NCI-H446 treated with DMSO at 0.1 percent for 48 hours (cell line): ENCODE measurements at places on chromosomes 12 and 14.
A peak's percentile ranks its signal among the peaks of the same experiment; 100 is the strongest.

- DNase-seq: no peak
Observed at GRCh38 chr12:23867794-23868193, 81.7 kb downstream of the SOX5 start.

- DNase-seq: no peak
Observed at GRCh38 chr14:74547331-74547927, 53.9 kb downstream of the ISCA2 start.

DNA sequence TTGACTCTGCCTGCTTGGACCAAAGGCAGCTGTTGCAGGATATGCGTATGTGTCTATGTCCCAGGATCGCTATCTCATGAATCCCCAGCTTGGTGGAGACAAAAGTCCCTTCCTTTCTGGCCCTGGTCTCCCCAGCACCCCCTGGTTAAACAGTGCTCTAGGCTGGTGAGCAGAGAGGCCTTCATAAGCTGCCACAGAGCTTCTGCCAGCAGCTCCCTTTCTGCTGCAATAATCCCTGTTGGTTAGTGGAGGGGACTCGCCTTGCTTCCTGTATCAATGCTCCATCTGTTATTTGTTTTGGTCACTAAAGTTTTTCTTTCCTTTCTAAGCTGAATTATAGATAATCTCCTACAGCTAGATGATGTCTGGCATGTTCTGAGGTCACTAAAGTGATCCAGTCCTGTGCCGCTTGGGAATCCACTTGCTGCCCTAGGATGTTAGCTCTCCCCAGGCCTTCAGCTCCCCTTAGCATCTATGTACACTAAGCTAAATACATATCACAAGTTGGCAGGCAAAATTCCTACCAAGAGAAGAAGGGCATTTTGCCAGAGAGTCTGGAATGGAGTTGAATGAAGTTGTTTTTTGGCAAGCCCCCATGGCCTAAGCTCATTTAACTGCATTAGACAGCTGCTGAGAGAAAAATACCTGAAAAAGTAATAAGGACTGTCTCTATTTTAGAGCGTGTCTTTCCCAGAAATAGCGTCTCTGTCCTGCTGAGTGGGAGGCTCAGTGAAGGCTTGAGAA lies 47.8 kb downstream of the RDH12 start:
- peak; percentile 88 for DNase-seq

GRCh38 chr14:88998027-88998426 lies 173.6 kb downstream of the TTC8 start:
- no peak for DNase-seq

- no peak for DNase-seq
Observed at GRCh38 chr12:75662511-75663159, 151.2 kb upstream of the KRR1 start.

DNA sequence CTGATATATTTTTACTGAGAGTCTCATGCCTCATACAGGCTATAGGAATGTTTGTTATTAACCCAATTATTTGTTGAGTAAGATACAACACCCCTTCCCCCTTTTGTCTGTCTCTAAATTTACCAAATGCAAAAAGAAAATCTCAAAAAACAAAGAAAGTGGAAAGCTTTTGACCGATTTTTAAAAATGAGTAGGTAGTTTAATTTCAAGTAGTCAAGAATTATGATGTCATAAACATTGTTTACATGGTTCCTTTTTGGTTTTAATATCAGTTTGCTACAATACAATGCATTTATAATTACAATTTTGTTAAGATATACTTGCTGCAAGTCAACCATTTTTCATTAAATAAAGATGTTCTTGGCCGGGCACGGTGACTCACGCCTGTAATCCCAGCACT lies 84.7 kb upstream of the HMGA2 start:
- DNase-seq: no peak

- no peak for DNase-seq
Observed at GRCh38 chr12:75823475-75823874, 208.1 kb downstream of the PHLDA1 start.

DNA sequence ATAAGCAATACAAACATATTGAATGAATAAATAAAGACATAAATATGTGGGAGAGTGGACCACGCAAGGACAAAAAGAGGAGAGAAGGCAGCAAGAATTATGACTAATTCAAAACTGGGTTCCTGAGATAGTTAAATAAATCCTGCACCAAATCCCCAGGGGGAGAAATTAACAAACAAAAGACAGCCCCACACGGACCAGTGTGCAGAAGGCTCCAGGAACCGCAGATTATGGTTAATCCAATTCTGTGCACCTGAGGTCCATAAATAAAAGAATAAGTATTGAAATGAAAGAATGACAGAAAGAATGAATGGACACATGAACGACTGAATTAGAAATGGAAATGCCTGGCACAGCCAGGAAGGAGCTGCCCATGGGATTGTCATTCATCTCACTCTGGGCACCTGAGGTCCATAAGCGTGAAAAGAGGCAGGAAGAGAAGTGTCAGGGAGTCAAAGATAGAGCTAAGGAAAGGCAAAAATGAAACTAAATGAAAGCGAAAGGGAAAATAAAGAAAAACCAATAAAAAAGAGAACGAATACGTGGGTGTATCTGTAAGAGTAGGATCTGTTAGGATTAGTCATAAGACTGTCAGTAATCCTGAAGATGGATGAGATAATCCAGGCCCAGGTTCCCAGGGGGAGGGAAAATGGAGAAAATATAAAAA lies 23.3 kb downstream of the MEG3 start:
- DNase-seq: no peak

GRCh38 chr12:7207866-7208625 lies 18.6 kb downstream of the PEX5 start:
- DNase-seq: no peak

DNA sequence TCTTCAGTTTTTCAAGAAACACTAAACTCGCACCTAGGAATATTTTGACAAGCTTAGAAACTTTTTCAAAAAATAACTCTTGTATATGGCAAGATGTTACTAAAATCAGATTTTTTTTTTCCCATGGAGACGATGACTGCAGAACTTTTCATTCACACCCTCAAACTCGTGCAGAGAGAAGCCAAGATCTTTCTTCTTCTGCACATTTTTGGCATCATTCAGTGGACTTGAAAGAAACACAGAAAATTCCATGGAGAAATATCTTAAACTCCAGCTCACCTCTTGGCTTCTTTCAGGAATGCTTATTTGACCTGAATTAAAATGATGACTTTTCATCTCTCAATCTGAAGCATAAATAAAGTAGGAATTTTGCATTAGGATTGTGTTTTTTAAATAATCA lies 919.4 kb downstream of the NRXN3 start:
- DNase-seq: no peak

DNA sequence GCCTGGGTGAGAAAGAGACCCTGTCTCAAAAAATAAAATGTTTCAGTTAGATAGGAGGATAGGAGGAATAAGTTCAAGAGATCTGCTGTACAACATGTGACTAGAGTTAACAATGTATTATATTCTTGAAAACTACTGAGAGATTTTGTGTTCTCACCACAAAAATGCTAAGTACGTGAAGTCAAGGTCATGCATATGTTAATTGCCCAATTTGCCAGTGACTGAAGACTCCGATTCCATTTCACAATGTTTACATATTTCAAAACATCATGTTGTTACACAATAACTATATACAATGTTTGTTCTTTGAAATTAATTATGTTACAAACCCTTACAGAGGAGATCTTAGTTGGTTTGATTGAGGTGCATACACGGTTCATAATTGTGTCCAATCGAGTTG lies 52.1 kb downstream of the SLC15A4 start:
- no peak for DNase-seq

DNA sequence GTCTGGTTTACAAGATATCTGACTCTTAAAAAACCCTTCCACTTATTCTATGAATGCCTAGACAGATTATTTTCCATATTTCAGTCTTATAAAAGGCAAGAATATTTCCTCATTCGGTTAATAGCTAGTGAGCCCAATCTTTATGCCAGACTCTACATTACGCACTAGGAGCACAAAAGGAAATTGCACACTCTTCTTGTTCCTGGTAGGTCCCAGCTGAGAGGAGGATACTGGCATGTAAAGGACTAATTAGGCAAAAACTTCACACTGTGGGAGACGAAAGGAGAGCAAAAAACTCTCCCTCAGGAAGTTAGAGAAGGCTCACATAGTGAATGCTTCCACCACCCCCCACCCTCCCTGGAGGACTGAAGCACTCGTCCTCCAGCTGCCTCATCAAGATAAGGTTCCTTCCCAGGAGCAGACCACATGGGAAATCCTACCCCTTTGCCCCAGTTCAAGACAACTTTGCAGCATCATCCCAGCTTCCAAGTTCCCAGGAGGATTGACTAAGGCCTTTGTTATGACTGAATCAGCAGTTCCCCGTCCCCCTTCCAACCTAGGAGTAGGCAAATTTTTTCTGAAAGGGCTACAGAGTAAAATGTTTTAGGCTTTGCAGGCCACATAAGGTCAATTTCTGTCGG lies 14.5 kb downstream of the CAPZA3 start:
- DNase-seq: no peak

GRCh38 chr14:68536018-68536410 lies 256.9 kb downstream of the ZFP36L1 start:
- DNase-seq: no peak

DNA sequence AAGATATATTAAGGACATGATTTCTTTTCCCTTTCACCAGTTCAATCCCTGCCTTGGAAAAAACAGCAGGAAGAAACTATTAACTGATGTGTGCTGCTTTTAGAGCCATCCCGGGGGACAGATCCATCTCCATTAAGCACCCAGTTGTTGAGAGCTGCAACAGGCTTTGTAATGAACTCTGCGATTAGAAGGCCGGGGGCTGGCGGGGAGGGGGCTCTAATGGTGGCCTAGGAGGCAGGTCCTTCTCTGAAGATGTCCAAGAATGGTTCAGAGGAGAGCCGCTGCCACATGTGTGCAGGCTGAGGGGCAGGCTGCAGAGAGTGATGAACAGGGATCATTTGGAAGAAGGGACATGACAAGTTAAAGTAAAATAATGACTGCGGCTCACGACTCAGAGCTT lies 67.8 kb downstream of the GALNT8 start:
- DNase-seq: no peak

DNA sequence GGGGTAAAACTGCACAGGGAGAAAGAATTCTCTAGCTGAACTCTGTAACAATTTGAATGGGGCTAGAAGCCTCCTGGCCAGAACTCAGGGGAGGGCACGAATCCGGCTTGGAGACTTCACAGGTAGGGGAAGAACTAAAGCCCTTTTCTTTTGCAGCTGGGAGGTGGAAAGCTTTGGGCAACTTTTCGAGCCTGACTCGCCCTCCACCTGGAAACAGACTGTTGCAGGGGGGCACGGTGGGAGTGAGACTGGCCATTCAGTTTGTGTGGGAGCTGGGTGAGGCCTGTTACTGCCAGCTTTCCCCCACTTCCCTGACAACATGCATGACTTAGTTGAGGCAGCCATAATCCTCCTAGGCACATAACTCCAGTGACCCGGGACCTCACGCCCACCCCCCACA lies 135.8 kb downstream of the PLCZ1 start:
- DNase-seq: no peak

- DNase-seq: no peak
Observed at GRCh38 chr12:14576896-14577295, 9.2 kb upstream of the PLBD1 start.

DNA sequence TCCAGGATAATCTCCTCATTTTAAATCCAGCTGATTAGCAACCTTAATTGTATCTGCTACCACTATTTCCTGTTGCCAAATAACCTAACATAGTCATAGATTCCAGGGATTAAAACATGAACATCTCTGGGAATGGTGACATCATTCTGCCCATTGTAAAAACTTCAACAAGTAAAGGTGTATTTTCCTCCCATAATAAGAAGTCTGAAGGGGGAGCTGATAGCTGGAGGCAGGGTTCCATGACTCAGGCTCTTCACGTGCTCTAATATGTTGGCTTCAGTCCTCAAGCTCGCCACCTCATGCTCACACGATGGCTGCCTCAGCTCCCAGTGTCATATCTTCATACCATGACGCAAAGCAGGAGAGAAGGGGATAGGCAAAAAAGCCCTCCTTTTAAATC lies 172.0 kb upstream of the VASH1 start:
- DNase-seq: no peak

DNA sequence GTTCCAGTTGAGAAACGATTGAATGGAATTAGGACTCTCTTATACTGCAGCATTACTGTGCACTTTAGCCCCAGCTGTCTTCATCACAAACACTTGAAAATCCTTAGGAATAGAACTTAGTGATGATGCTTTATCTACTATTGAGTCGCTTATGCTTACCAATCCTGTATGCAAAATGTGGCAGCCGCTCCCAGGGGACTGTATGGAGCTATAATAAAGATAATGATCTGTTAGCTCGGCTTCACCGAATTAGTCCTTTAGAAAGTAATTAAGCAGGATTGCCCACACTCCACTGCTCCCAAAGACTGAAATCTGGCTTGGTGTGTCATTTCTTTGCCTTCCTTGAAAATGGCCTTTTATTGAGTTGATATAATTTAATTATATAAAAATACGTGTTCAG lies 10.6 kb downstream of the EML1 start:
- DNase-seq: peak; percentile 21

DNA sequence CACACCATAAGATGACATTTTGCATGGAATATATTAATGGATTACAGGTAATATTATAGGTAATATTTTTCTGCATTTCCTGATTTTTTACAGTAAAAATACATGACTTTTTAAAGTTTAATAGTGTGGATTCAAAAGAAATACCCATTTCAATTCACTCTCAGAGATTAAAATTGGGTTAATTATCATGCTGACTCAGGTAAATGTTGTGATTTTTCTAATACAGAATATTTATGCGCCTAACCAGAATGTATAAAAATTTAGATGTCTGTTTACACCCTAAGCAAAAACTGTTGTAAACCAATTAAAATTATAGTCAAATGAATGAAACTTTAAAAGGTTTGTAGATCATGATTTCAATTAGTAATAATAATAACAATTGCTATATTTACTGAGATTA lies 117.2 kb upstream of the FLRT2 start:
- no peak for DNase-seq

DNA sequence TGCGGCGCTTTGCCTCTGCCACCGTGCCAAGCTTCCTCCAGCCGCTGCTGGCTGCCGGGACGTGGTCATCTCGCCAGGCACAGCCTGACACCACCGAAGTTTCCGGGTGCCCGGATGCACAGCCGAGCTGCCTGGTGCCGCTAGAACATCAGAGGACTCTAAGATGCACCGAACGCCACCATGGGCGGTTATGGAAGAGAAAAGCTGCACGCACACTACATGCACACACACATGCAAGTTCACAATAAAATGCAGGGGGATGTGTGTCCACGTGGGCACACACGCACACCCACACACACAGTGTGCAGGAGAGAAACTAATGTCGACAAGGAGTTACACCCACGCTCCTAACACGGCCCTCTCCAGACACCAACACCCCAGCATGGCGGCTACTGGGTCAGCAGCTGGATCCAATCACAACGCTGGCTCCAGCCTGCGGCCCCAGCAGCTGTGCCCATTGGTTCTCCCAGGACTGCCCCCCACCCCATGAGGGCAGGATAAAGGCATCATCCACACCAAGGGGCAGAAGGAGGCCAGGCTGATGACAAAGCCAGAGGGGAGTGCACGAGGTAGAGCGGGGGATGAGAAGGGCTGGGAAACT lies 82.7 kb downstream of the BCL11B start:
- no peak for DNase-seq

GRCh38 chr12:89525305-89525823 lies 483 bp downstream of the POC1B start:
- DNase-seq: no peak

- no peak for DNase-seq
Observed at GRCh38 chr12:60345442-60345841, 749.6 kb downstream of the SLC16A7 start.
